ENCODE measurements at places on chromosomes 2 and 18.

- no peak for DNase-seq
Measured at GRCh38 chr2:88568179-88568578, 59.1 kb downstream of the EIF2AK3 start.

GRCh38 chr2:168614172-168615018 lies 158.3 kb downstream of the CERS6 start:
- DNase-seq, result no peak

DNA sequence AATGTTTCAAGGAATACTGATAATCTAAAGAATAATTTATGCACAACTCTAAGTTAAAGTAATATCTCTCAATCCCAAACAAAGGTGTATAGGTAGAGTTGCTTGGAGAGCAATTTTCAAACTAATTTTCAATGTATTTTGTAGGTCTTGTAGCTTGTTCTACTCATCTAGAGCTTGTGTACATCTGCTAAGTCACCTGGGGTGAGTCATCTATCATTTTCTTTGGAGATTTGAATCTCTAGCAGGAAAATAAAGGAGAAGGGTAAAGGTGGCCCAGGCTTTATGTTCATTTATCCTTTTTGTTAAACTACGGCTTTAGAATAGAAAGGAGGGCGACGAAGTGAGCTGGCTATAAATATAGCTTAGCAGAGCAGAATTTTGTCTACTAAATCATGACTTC lies 76.8 kb upstream of the THUMPD2 start:
- DNase-seq, result no peak

DNA sequence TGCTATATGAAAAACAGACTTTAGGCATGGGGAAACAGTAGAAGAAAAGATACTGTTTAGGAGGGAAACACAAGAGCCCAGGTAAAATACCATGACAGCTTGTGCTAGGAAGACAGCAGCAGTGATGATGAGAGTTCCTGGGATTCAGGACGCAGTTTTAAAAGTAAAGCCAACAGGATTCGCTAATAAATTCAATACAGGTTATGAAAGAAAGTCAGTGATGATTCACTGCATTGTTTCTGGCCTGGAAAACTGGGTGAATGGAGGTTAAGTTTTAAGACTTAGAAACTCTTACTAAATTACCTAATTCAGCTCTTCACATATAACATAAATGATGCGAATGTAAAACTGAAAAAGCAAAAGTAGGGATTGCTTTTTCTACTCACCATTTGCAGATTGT lies 27.9 kb upstream of the RNU4ATAC start:
- no peak for DNase-seq

- no peak for DNase-seq
Measured at GRCh38 chr2:6915399-6915798, 1.8 kb upstream of the RNF144A start.

GRCh38 chr2:28432362-28432761 lies 39.7 kb downstream of the FOSL2 start:
- no peak for DNase-seq

GRCh38 chr2:182920631-182921056 lies 54.2 kb upstream of the FRZB start:
- DNase-seq, result no peak

DNA sequence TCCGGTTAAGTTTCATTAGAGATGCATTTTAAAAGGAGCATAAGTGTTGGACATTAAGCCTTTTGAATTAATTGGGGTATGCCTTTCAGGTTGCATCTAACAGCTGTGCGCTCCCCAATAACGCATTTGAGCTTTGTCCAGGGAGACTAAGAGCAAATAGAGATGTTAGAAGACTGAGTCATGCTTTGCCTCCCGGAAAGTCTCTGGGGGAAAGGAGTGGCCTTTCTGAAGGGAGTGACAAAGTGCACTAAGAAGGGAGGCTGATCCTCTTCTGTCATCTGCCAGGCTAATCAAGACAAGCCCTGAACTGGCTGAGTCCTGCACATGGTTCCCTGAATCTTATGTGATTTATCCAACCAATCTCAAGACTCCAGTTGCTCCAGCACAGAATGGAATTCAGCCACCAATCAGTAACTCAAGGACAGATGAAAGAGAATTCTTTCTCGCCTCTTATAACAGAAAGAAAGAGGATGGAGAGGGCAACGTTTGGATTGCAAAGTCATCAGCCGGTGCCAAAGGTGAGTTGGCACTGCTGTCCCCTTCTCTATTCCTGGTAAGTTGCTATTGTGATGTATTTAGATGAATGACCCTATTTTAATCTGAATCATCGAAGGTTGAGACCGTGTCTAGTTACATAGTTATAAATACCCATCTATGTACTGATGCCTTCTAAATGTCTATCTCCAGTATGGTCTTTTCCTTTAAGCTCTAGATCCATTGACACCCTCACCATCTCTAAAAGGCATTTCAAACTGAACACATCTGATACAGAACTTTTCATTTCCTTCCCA lies 12.1 kb downstream of the TTL start:
- DNase-seq, result no peak

DNA sequence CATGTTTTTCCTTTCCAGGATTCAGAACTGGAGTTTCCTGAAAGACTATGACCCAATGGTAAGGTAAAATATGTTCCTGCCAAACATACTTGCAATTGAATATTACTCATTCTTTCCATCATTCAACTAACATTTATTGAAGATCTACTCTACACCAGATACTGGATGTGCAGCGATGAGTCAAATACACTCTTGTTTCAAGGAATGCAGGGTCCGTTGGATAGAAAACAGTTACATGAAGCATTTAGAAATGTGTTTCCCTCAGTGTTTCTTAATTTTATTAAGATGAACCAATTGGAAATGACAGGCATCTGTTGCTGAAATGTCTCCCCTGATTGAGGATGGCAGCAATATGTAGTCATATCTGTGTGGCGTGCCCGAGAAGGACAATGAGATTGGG lies 14.8 kb upstream of the SLC66A3 start:
- DNase-seq, result no peak

DNA sequence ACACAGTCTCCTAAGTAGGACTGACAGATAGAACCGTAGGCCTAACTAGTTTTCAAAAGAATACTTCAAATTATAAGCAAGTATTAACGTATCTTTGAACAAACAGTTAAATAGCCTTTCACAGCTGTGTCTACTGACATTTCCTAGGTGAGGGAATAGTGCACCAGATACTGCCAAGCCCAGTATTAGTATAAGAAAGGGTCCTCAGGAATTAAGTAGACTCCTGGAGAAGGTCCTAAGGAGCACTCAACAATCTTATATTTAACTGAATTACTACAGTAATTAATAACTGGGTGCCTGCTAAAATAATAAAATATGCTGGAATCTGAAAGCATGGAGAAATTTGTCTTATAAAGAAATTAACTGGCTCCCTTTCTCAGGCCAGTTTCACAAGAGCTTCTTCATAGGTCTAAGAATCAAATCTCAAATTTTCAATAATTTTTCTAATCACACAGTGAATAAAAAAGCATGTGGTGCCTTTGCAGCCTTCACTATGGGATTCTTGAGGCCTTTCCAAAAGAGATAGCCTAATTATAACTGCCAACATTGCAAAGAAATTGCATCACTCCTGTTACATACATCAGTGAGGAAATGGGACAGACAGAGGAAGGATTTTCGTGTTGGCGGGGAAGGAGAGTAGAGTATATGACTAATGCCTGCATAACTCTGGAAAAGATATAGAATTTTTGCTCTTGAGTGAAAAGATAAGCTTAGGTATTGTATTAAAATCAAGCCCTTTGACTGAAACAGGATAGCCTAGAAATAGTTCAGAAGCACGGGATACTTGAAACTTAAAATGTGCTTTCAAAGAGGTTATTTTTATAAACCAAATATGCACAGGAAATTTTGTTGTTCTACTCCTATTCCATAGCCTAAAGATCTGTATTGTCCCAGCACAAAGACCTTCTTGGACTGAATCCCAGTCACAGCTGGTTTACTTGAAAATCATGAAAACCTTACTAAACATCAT lies 228.6 kb upstream of the STK17B start:
- no peak for DNase-seq

DNA sequence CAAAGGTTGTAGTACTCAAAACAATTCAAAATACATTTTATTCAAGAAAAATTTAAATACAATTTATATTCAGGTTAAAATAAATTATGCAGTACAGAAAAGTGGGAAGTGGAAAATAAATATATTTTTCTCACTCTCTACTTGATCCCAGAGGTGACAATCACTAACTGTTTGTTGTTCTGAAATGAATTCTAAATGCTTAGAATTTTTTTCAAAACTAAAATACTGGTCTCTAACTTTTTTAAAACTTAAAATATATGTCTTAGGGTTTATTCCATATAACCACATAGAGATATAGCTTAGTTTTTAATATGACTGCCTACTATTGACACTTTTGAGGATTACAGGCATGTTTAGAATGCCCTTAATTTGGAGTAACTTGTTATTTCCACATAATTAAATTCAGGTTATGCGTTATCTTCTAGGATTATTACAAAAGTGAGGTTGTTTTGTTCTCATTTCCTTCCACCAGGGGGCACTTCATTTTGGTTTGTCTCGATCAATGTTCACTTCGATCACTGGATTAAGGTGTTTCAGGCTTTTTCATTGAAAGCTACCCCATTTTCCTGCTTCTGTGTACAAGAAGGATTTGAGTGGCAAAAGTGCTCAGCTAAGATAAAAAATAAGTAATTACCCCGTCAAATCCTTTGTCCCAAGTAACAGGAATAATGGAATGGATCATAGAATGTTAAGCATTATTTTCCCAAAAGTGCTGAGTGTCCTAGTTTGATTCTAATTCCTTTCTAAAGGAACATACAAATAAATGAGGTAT lies 27.1 kb upstream of the TFPI start:
- DNase-seq, result no peak

GRCh38 chr18:7604361-7604760 lies 37.2 kb downstream of the PTPRM start:
- no peak for DNase-seq

DNA sequence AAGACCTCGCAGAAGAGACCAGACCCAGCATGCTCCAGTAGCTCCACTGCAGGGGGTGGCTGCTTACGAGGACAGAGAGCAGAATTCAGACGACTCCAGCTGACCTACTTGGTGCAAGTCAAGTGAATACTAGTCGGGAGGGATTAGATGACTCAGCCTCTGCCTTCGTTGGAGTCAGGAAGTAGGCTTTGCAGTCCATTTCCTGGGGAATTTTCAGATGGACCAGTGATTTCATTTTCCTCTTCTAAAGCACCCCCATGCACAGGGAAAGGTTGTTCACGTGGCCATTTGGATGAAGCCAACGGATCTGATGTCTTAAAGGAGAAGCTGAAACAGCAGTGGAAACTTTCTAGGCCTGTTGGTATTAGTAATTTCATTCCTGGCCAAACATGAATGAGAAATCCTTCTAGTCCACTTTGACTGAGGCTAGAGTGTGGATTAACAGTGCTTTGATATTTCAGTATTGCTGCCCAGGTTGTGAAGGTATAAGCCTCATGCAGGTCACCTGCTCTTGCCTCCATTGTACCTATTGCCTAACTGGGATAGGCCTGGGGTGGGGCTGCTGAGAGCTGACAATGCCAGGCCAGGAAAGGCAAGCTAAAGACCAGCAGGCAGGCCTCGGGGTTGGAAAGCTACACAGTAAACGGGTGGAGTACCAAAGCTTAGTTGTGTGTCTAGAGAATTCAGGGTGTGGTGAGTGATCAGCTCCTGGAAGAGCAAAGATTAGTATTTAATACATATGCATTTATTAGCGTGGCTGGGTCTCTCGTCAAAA lies 117.6 kb upstream of the FOSL2 start:
- no peak for DNase-seq

GRCh38 chr18:24770311-24771024 lies 310.0 kb downstream of the HRH4 start:
- no peak for DNase-seq

- no peak for DNase-seq
Measured at GRCh38 chr18:58866773-58867150, 2.1 kb downstream of the ZNF532 start.

DNA sequence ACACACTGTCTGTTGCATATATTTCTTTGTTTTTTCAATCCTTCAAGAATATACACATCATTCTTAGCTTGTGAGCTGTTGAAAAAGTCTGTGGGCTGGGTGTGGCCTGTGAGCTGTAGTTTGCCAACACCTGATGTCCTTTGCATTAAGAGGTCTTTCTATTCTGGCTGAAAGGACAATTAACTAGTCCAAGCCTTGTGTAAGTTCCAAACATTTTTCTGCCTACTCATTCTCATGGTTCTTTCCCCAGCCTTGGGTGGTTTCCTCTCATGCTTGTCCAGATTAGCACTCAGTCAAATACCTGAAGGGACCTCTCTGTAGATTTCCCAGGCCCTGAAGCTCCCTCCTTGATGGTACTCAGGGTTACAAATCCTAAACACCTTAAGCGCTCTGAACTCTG lies 57.8 kb upstream of the NABP1 start:
- no peak for DNase-seq

DNA sequence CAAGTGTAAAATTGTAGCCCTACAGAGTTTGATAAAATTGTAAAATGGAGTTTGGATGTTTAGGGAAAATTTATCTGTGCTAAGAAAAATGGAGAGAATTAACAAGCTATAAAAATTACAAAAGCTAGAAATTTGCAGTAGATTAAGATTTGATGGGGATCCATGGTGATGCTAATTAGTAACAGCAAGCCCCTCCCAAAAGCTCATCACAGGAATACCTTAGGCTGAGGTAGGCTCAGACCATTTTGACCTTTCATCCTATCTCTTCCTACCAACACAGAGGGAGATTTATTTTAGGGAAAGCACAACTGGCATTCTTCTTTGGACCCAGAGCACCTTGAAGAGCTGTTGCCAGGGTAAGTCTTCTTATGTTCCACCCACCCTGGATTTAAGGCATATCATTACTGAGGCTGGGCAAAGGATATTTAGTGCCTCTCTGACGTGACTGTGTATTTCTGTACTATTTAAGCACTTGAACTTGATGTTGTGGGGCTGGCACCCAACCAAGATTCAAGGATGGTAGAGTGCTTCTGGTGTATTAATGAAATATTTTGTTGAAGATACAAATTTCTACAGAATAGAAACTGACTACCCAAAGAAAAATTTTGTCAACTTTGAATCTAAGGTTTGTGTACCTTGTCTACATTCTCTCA lies 70.8 kb upstream of the SLC39A10 start:
- DNase-seq, result no peak

- no peak for DNase-seq
Measured at GRCh38 chr18:63259567-63260379, 59.8 kb downstream of the BCL2 start.

GRCh38 chr2:6480514-6480913 lies 385.2 kb downstream of the CMPK2 start:
- DNase-seq, result no peak

GRCh38 chr2:208713066-208713745 lies 306.6 kb downstream of the PTH2R start:
- no peak for DNase-seq

All from anterior cingulate cortex (tissue), 58 donors.